GM23248 (cell line): ENCODE measurements at places on chromosomes 12 and 14. TPM values are rescaled to one million over a fixed set of nuclear protein-coding genes. Genes with fewer than 3 reads are reported as not detected.
A peak's percentile ranks its signal among the peaks of the same experiment; 100 is the strongest.

Gene ITPK1
- polyA plus RNA-seq: 18.7 and 19.4 TPM in 2 replicates

Gene AHNAK2
- 38.3 and 38.9 TPM in 2 replicates for polyA plus RNA-seq

Gene NAV3
- polyA plus RNA-seq: 20.9 and 24.2 TPM in 2 replicates

Gene REM2
- 0.29 TPM in 1 of 2 replicates, not detected in the other for polyA plus RNA-seq

Gene GALNT9
- 0.33 TPM in 2 replicates for polyA plus RNA-seq

Gene FGD4
- polyA plus RNA-seq: 1.1 and 1.3 TPM in 2 replicates

Gene EXOC3L4
- polyA plus RNA-seq: not detected in 2 replicates

GRCh38 chr12:124336742-124337520, 42.0 kb downstream of the RFLNA start:
- no peaks in the 10 kb centered on the region for H3K27me3 ChIP-seq
- no peak overlapping the region for H3K4me3 ChIP-seq
- H3K36me3 ChIP-seq: peaks cover 51% of the 10 kb centered on the region; the same call in 1 of the 2 replicates
- peak; percentile 51 for DNase-seq
- no peaks in the 10 kb centered on the region for H3K4me1 ChIP-seq
- no peak overlapping the region for H3K27ac ChIP-seq

- no peak overlapping the region for H3K27ac ChIP-seq
- no peaks in the 10 kb centered on the region for H3K36me3 ChIP-seq
- no peaks in the 10 kb centered on the region for H3K27me3 ChIP-seq
- no peak overlapping the region for H3K4me3 ChIP-seq
Observed at GRCh38 chr14:35193161-35193560, 70.8 kb downstream of the PRORP start.

DNA sequence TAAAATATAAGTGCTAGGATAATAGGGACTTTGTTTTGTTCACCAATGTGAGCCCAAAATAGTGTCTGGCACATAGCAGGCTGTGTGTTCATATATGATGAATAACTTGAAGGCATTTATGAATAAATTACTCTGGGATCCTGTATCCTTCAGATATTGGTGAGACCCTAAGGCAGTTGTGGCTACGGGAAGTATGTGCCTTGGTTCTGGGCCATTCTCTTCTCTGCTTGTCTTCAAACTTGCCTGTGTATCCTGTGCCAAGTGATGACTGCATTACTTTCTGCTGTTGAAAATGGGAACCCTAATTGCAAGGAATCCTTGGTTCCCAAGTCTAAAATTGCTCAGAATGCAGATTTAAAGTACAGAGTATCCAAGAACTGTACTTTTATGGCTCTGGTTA, 67.6 kb upstream of the KTN1 start:
- H3K4me3 ChIP-seq: no peak overlapping the region
- no peak overlapping the region for H3K27ac ChIP-seq
- H3K27me3 ChIP-seq: no peaks in the 10 kb centered on the region
- no peaks in the 10 kb centered on the region for H3K36me3 ChIP-seq
- H3K4me1 ChIP-seq: peaks cover 16% of the 10 kb centered on the region

- peak overlapping the region; percentile 68 for H3K27ac ChIP-seq
- DNase-seq: no peak
- no peaks in the 10 kb centered on the region for H3K36me3 ChIP-seq
- H3K4me3 ChIP-seq: no peak overlapping the region
- H3K27me3 ChIP-seq: no peaks in the 10 kb centered on the region
Observed at GRCh38 chr12:131871677-131872076, 22.7 kb upstream of the ULK1 start.

DNA sequence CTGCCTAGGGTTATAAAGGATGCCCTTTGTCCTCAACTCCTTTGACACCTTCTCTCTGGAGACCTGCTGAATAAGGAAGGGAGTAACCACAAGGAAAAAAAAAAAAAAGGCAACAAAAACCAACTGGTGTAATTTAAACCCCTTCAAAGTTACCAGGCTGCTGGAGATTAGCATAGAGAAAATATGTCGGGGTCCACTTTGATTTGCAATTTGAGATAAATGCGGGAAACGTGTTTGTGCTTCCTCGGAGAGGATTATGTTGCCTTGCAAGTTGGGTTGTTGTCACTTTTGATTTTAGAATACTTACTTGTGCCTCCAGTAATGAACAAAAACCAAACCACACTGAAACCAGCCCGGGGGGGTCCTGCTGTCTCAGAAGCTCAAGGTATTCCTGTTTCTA, 200.2 kb upstream of the MYL2 start:
- no peak for DNase-seq
- no peak overlapping the region for H3K4me3 ChIP-seq
- peaks cover 22% of the 10 kb centered on the region for H3K27me3 ChIP-seq
- H3K36me3 ChIP-seq: no peaks in the 10 kb centered on the region

- H3K36me3 ChIP-seq: peaks cover 60% of the 10 kb centered on the region
- no peak overlapping the region for H3K27ac ChIP-seq
- H3K27me3 ChIP-seq: no peaks in the 10 kb centered on the region
- peaks cover 3% of the 10 kb centered on the region; the same call in 1 of the 2 replicates for H3K4me1 ChIP-seq
- no peak overlapping the region for H3K4me3 ChIP-seq
- DNase-seq: no peak
Observed at GRCh38 chr12:88381466-88381865, 198.8 kb downstream of the KITLG start.

DNA sequence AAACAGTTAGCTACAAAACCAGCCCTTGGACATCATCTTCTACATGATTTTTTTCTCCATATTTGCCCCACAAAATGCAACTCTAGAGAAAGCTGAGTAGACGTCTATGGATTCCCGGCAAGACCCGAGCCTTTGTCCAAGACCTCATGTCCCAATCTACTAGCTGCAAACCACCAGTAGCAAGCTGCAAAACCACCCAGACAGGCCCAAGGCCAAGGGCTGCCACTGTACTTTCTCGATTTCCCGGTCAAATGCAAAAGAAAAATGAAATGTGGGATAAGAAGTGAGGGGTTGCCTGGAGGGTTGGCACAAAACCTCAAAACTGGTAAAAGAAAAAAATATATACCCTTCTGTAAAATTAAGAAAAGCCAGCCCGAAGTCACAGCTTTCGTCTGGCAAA, 2.9 kb upstream of the SIX6 start:
- no peak overlapping the region for H3K27ac ChIP-seq
- no peak overlapping the region for H3K4me3 ChIP-seq
- H3K36me3 ChIP-seq: no peaks in the 10 kb centered on the region
- peaks cover 94% of the 10 kb centered on the region for H3K27me3 ChIP-seq
- no peak for DNase-seq

GRCh38 chr14:51455041-51455835, 196.5 kb upstream of the FRMD6 start:
- H3K36me3 ChIP-seq: no peaks in the 10 kb centered on the region
- peaks cover 25% of the 10 kb centered on the region for H3K4me1 ChIP-seq
- H3K4me3 ChIP-seq: no peak overlapping the region
- no peak overlapping the region for H3K27ac ChIP-seq
- no peaks in the 10 kb centered on the region for H3K27me3 ChIP-seq

- H3K4me3 ChIP-seq: no peak overlapping the region
- no peaks in the 10 kb centered on the region for H3K27me3 ChIP-seq
- H3K4me1 ChIP-seq: peaks cover 38% of the 10 kb centered on the region
- no peak for DNase-seq
Observed at GRCh38 chr12:92290886-92291285, 145.2 kb upstream of the BTG1 start.

DNA sequence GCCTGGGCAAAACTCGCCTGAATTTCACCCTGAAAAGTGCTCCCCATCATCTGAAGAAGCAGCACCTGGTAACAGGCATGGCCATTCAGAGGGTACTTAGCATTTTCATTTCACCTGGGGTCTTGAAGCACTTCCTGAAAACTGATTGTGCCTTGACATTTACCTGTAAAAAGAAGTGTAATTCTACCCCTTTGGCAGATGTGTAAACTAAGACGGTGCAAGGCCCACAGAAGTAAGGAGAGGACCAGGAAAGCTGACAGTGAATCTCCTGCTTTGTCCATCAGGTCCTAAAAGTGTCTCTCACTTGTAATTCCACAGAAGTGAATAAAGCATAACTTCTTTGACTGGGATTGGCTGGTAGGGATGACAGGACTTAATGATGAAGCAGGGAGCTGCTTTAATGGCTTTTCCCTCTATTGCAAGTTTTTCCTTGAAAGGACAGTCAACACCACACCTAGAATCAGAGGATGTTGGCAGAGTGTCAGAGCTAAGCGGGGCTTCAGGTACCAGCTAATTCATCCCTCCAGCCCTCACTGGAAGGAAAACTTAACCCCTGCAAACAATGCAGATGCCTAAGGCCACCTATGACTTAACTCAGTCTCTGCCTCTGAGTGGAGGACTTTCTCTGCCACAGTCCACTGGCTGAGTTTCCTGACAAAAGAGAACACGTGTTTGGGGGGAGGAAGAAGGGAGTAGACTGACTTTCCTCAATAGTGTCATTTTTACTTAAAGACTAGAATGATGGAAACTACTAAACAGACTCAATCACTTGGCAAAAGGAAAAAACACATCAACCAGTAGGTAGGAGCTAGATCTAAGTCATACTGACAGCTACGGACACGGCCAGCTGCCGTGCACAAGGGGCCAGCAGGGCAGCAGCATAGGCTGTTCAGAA, 74.7 kb downstream of the NUAK1 start:
- H3K27ac ChIP-seq: no peak overlapping the region
- peaks cover 50% of the 10 kb centered on the region for H3K36me3 ChIP-seq
- H3K4me3 ChIP-seq: no peak overlapping the region
- no peaks in the 10 kb centered on the region for H3K27me3 ChIP-seq

DNA sequence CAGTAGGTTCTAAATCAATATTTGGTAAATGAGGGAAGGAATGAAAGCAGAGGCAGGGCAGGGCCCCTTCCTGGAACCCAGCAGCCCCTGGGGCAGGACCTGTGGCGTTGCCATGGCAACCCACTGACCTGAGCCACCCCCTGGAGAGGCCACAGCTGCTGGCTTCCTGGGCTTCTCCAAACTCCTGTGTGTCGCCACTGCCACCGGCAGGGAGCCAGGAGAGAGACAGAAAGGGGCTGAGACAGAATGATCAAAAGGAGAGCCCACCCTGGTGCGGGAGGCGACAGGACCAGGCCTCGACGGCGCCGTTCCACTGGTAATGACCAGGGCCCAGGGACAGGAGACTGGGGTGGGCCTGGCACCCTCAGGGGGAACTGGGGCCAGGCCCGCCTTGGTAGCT, 18.2 kb downstream of the RFX4 start:
- H3K27me3 ChIP-seq: no peaks in the 10 kb centered on the region; the same call in 1 of the 2 replicates
- H3K27ac ChIP-seq: no peak overlapping the region
- no peaks in the 10 kb centered on the region for H3K4me1 ChIP-seq
- no peak overlapping the region for H3K4me3 ChIP-seq

DNA sequence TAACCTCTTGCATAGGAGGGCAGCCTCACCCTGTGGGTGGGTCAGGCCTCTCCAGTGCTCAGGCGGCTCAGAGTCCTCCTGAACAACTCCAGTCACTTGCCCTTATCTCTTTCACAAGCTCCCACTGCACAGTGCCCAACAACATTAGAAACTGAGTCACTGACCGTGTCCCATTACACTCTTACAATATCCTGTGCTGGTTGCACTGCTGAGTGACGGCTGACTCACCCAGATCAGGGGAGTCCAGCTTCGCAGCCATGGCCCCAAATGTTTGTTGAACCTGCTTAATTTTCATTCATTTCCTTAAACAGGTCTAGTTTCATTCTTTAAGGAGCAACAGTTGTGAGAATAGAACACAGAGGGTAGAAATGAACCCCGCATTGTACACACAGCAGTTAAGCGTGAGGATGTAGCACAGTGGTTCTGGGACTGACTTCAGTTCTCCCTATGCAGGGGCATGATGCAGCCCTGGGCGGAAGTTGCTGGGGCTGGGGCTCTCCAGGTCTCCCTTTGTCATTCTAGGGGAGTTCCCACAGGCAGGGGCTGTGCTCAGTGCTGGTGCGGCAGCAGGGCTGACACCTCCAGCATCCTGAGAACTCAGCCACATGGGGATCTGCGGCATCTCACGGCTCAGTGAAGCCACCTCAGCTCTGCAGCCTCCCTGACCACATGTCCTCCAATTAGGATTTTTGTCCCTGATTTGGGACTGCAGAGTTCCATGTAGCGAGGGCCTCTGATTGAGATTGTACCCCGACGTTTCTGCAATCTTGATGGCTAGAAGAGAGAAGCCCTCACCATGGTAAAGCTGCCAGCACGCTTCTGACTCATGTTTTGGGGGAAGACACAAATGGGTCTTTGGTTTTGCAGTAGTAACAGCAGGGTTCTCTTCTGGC, 16.1 kb downstream of the GPR68 start:
- no peaks in the 10 kb centered on the region for H3K27me3 ChIP-seq
- no peak overlapping the region for H3K4me3 ChIP-seq
- no peaks in the 10 kb centered on the region for H3K36me3 ChIP-seq
- peaks cover 45% of the 10 kb centered on the region for H3K4me1 ChIP-seq
- DNase-seq: peak; percentile 78
- peak overlapping the region; percentile 33; the same call in 1 of the 2 replicates for H3K27ac ChIP-seq

GRCh38 chr14:22380571-22381407, 208.2 kb downstream of the DAD1 start:
- peak overlapping the region; percentile 55 for H3K4me3 ChIP-seq
- peak; percentile 81 for DNase-seq
- H3K4me1 ChIP-seq: peaks cover 22% of the 10 kb centered on the region
- no peaks in the 10 kb centered on the region for H3K36me3 ChIP-seq
- peaks cover 40% of the 10 kb centered on the region for H3K27me3 ChIP-seq

- H3K27ac ChIP-seq: no peak overlapping the region
- H3K4me1 ChIP-seq: no peaks in the 10 kb centered on the region
- no peaks in the 10 kb centered on the region for H3K27me3 ChIP-seq
- H3K36me3 ChIP-seq: no peaks in the 10 kb centered on the region
- no peak for DNase-seq
- H3K4me3 ChIP-seq: no peak overlapping the region
Observed at GRCh38 chr12:92511786-92512185, 191.0 kb upstream of the PLEKHG7 start.

DNA sequence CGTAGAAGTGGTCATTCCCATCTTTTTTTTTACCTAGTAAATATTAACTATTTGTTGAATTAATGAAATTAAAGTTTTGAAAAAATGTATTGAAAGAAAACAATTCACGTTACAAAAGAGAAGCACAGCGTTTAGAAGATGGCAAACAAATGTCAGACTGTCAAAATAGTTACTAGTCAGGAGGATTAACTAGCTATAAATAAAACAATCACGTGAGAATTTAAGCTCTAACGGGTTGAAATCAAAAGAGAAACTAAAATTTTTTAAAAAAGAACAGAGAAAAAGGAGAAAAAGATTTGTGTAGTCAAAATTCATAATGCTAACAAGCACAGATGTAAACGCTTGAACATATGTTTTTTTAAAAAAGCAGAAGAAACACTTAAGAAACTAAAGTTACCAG, 26.4 kb downstream of the DDHD1 start:
- no peaks in the 10 kb centered on the region for H3K36me3 ChIP-seq
- H3K4me1 ChIP-seq: peaks cover 28% of the 10 kb centered on the region

- peak overlapping the region; percentile 74 for H3K4me3 ChIP-seq
- H3K36me3 ChIP-seq: peaks cover 6% of the 10 kb centered on the region
- H3K27me3 ChIP-seq: no peaks in the 10 kb centered on the region
- H3K27ac ChIP-seq: peak overlapping the region; percentile 86
Observed at GRCh38 chr12:108858311-108859074, 1.1 kb upstream of the SSH1 start.

- no peak overlapping the region for H3K4me3 ChIP-seq
- H3K4me1 ChIP-seq: no peaks in the 10 kb centered on the region
- no peaks in the 10 kb centered on the region for H3K36me3 ChIP-seq
- H3K27ac ChIP-seq: no peak overlapping the region
Observed at GRCh38 chr14:22232933-22233332, 356.1 kb downstream of the DAD1 start.

DNA sequence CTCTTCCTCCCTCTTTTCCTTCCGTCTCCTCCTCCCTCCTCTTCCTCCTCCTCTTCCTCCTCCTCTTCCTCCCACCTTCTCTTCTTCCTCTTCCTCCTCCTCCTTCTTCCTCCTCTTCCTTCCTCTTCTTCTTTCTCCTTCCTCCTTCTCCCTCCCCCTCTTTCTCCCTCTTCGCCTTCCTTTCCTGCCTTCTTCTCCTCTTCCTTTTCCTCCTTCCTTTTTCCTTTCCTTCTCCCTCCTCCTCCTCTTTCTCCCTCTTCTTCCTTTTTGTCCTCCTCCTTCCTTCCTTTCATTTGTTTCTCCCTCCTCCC, 36.0 kb downstream of the MEG3 start:
- no peak for DNase-seq
- no peaks in the 10 kb centered on the region for H3K27me3 ChIP-seq
- H3K4me1 ChIP-seq: peaks cover 25% of the 10 kb centered on the region
- H3K4me3 ChIP-seq: no peak overlapping the region
- H3K27ac ChIP-seq: 0 out of 2 replicates have a peak overlapping the region, but pooled peaks have one; percentile 18
- peaks cover 24% of the 10 kb centered on the region for H3K36me3 ChIP-seq
